ENCODE measurements at places on chromosomes 6 and 20. TPM values are rescaled to one million over a fixed set of nuclear protein-coding genes. Genes with fewer than 3 reads are reported as not detected.

- no peak for DNase-seq
Measured at GRCh38 chr20:49624317-49624716, 56.4 kb upstream of the PTGIS start.

GRCh38 chr6:148250975-148251685, 91.5 kb upstream of the SASH1 start:
- no peak for DNase-seq

DNA sequence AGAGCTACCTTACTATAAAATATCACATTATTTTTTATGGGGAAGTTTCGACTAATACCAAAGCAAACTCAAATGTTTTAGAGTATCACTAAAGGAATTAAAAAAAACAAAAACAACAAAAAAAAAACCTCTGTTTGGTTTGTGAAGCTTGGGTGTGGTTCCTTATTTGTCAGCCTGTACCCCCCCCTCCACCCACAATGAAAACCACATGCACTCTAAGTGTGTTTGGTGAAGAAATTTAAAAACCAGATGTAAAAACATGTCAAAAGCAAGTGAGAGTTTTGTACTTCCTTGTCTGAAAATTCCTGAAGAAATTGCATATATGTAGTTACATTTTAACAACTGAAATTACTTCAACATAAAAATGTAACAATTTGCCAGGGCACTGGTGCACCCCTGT, 3.1 kb downstream of the STK38 start:
- DNase-seq, result no peak

DNA sequence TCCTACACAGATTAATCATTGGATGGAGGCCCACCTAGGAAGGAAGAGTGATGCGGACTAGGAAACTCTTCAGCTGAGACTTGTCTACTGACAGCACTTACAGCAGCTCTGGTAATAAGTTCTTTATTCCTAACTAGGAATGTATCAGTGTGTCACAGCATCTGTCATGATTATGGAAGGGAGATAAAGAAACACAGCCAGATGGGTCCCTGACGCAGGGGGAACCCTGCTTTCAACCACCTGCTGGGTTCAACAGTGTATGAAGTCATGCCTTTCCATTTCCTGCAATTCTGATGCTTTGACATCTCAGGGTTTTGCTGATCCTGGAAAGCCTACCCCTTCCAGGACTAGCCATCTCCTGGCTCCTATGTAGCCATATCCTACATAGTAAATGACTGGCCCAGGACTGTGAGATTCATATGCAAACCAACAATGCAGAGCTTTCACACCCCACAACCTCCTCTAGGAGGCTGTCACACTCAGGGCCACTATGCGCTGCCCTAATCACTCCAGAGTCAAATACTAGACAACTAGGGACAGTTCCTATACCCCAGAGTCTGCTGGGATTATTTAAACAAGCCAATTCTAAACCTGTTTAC, 29.0 kb upstream of the MANEA start:
- DNase-seq, result no peak

DNA sequence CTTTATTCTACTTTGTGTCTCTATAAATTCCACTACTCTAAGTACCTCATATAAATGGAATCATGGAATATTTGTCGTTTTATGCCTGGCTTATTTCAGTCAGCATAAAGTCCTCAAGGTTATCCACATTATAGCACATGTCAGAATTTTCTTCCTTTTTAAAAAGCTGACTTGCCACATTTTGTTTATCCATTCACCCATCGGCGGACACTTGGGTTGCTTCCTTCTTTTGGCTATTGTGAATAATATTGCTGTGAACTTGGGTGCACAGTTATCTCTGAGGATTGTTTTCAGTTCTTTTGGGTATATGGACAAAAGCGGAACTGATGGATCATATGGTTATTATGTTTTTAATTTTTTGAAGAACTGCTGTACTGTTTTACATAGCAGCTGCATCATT, 39.1 kb upstream of the ME1 start:
- no peak for DNase-seq

GRCh38 chr20:42749556-42749955, 440.1 kb downstream of the PTPRT start:
- DNase-seq, result no peak

DNA sequence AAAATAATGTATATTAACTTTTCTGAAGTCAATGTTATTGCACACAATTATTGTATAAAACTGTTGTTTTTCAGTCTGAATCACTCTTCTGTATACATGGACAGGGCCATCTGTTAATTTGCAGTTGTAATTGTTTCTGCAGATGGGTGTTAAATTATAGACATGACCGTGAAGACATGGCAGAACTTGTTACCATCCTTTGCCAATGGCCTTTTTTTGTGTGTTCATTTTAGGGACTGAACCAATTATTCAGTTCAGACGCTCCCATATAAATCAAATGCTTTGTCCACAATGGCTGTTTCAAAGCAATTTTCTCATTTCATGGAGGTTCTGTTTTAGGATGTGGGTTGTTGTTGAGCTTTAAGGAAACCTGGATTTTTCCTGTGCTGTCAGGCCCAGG, 533.7 kb downstream of the DOK5 start:
- DNase-seq, result no peak

- no peak for DNase-seq
Measured at GRCh38 chr6:46103441-46104115, 26.2 kb upstream of the ENPP4 start.

DNA sequence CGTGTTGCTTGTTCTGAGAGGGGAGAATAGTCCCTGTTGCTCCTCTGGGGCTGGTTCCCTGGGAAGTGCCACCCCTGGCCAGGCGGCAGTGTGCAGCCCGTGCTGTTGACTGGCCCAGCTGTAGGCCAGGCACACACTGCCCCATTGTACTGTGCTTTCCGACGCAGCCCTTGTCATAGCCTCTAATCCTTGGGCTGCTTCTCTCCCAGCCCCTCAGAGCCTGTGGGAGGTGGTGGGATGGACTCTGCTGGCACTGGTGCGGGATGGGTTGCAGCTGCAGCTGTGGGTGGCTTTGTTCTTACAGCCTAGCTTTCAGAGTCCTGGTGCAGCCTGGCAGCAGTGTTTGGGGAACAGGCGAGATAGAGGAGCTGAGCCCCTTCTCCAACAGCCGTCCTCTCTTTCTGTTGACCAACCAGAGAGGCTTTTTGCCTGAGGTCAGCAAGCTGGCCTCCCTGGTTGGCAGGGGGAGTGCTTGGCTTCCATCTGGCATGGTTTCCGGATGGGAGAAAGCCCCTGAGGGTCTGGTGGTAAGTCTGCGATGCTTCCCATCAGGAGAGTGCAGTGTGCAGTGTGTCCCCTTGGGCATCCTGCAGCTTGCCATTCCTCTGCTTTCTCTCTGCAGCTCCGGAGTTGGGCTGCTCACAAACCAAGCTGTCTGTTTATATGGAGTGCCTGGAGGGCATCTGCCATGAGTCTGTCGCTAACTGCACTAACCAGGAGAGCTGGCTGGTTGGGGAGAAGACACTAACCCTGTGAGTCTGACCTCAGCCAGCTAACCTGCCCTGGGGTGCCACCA, 12.1 kb downstream of the TJAP1 start:
- no peak for DNase-seq

GRCh38 chr6:125931733-125932450, 24.7 kb upstream of the HINT3 start:
- peak; percentile 30 for DNase-seq

DNA sequence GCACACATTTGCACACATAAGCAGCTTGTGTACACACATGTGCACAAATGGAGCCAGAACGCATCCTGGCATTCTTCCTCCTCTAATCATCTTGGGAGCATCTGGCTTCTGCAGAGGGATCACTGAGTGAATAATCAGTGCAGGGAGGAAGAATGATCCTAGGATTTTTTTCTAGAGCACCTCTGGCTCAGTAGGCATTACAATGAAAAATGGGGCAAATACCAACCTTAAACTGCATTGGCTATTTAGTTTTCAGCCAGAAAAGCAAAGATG, 205.7 kb upstream of the TCF21 start:
- DNase-seq, result no peak

DNA sequence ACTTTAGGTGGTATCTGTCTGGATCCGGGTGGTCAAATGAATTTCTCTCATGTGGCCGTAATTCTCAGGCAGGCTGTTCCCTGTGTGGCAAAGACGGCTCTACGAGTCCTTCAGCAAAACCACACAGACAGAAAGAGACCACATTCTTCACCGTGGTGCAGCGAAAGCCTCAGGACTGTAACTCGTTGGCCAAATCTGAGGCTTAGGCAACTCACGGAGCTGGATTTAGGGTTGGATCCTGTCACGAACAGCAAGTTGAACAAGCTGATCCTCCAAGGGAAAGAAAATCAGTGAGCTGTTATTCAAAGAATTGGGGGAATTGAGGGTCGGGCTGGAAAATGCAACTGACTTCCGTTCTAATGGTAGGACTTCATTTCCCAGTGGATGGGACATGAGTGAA, 167.4 kb downstream of the ZMYND8 start:
- DNase-seq, result no peak

DNA sequence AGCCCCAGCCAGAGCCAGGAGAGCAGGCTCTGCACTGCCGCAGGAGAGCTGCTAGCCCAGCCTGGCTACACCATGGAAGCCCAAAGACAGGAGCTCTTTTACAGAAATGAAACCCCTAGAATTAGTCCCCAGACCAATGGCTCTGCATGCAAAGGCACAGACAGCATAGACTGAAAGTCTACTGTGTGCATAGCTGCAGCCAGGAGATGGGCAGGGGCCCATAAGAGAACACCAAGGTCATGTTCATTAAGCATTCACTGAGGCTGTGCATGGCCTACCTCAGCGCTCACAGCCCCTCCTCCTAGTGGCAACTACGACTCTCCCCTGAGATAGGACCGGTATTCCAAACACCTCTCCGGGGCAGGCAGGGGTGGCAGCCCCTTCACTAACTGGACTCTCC, 34.9 kb downstream of the SNX5 start:
- no peak for DNase-seq

DNA sequence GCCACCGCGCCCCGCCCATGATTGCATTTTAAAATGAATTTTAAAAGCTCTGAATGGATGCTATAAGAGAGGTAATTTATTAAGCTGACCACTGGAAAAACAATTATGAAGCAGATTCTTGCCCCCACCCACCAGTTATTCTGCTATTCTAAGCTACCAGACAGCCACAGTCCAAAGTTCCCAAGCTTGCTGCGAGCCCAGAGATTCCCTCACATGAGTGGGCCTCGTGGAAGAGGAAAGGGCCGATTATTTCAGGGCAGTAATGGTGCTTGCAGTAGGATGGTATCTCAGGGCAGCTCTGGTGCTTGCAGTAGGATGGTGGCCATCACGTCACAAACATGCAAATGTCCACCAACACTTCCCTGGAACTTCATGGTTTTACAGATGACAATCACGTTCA, 56.7 kb downstream of the SLC22A23 start:
- no peak for DNase-seq

DNA sequence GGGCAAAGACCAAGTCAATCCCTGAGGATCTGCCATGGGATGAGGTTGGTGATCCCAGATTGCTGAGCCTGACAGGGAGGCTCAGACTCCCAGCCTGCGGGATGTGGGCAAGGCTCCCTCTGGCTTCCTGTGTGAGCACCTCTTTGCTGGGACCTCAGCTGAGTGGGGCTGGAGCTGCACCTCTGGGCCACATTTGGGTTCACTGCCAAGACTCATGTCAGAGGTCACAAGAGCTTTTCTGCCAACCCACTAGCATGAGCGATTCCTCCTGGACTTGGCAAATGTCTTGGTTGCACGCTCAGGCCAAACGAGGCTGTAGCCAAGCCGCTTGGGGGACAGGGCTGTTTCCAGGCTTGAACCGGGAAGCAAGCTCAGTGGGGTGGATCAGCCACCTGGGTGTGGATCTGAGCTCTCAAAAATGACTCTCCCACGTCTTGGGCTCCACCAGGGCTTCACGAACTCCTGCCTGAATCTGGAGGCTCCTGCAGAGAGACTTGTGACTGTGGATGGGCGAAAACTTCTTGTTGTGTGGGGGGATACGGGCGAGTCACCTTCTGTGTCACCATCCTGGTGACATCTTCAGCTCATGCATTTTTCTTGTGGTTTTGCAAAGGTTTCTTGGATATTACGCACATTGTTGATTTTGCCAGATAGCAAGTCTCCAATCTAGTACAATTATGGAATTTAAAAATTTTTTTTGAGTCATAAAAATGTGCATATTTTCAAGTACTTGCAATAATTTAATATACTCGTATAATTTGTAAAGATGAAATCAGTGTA, 359.5 kb downstream of the CDH4 start:
- no peak for DNase-seq

DNA sequence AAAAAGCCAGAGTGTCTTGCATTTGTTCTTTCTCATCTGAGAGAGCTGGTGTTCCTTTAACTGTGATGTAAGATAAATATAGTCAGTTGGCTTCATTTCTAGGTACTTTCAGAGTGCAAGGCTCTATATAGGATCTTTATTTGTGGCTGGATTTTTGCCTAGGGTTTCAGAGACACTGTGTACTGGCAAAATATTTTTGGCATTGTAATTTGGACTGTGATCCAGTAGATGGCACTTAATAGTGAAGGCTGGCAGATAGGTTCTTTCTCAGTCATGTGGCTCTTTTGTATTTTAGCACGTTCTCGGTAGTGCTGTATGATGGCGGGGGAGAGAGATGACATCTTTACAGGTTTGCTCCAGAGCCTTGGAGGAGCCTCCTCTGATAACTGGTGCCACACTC, 26.8 kb upstream of the SLC35B3 start:
- no peak for DNase-seq

DNA sequence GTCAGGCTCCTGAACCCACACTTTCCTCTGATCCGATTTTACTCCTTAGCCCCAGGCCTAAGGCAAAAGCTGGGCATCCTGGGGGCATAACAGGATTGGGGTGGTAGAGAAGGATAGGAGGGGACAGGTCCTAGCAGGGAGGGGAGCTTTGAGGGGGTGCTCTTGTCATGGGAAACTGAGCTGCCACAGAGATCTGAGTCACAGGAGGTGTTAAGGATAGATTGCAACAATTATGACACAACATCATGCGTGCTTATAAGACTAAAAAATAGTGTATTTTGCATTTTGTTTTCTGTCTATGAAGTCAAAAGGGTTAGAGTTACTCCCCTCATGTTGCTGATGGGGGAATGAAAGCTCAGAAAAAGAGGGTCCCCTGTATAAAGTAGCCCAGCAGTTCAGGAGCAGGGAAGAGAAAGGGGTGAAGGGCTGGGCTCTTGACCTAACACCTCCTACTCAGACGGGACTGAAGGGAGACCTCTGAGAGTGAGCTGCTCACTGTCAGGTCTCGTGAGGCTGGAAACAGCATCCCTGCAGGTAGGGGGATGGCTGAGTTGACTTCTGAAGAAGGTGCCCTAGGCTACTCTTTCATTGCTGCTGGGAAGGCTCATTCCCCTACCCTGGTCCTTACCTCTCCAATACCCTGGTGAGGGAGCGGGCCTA, 2.0 kb downstream of the GLP1R start:
- no peak for DNase-seq

DNA sequence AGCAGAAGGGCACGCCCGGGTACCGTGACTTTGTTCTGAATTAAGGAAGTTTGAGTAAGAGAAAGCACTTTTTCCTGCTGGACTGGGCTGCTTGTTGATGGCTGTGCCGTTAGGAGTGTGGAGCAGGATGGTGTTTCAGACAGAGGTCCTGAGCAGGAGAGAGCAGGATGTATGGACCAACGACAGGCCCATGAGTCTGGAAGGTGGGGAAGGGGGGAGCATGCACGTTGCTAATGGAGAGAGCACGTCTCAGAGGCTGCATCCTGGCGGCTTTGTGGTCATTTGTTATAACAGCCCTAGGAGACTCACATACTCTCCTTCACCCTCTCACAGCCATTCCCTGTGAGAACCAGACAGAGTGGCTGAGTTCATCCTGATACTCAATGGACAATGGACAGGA, 56.8 kb downstream of the PHACTR3 start:
- no peak for DNase-seq

The PDYN gene
- total RNA-seq, result not detected

The SLC26A8 gene
- not detected for total RNA-seq

The OR2H2 gene
- total RNA-seq, result not detected
